ENCODE measurements at places on chromosomes 2 and 18.

GRCh38 chr18:12606592-12607315 is 51.2 kb downstream of the SPIRE1 start:
- DNase-seq = no peak

GRCh38 chr2:191166756-191167445 is 16.1 kb upstream of the STAT4 start:
- DNase-seq = no peak

DNA sequence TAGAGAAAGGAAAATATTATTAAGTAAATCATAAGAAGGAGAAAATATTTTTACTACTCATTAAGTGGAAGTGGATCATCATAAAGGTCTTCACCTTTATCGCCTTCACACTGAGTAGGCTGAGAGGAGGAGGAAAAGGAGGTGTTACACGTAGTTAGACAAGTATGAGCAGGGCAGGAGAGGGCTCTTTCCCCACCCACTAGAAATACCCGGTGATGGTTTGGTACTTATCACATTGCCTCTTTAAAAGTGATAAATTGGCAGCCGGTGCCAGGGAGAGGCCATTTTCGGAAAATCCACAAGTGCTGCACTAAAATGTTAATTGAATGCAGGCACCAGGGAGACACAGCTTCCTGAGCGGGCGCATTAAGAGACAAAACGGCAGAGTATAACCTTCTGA is 598.7 kb upstream of the SOX11 start:
- DNase-seq = no peak

DNA sequence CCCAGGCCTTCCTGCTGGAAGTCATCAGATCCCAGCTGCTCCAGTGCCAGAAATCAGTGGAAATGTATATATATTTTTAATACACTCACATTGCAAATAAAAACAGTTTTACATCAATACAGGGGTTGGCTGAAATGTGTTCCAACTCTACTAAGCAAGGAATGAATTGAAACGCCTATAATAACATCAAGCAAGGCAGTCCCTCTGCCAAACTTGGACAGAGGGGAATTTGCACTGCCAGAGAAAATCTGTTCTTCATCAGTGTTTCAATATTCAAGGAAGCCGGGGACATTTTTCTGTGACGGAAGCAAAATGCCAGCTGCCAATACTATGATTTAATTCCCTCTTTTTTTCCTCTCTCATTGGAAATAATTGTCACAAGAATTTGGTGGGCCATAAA is 335.3 kb downstream of the TNS1 start:
- no peak for DNase-seq

DNA sequence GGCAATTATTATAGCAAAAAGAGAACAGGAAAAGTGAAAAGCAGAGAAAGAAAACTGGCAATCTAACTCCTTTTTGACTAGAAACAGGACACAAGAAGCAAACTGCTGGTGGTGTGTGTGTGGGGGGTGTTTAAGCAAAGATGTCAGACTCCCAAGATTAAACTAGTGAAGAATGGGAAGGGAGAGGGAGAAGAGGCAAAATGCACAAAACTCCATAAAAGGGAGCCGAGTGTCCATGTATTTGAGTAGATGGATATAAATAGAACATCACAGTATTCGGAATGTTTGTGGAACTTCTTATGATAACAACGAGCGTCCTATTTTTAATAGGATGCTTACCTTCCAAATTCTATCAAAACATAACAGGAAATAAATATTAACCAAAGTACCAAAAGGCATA is 179.8 kb upstream of the TRIB2 start:
- DNase-seq = no peak

- DNase-seq = no peak
Observed at GRCh38 chr2:108124736-108125495, 114.9 kb upstream of the SULT1C3 start.

GRCh38 chr2:136238286-136239078 is 120.5 kb upstream of the CXCR4 start:
- no peak for DNase-seq

GRCh38 chr2:61905372-61906185 is at the start of gene COMMD1:
Gene COMMD1, plus strand, starts transcription at chr2:61905674. Its CDS starts 5 bp downstream, at chr2:61905679.
- peak; percentile 23 for DNase-seq

GRCh38 chr2:99317161-99317872 is 16.3 kb upstream of the LYG1 start:
- no peak for DNase-seq

- DNase-seq = no peak
Observed at GRCh38 chr2:102619414-102620319, at the start of gene SLC9A2. Gene SLC9A2, plus strand, starts transcription at chr2:102619553. Its CDS starts 296 bp downstream, at chr2:102619849.

DNA sequence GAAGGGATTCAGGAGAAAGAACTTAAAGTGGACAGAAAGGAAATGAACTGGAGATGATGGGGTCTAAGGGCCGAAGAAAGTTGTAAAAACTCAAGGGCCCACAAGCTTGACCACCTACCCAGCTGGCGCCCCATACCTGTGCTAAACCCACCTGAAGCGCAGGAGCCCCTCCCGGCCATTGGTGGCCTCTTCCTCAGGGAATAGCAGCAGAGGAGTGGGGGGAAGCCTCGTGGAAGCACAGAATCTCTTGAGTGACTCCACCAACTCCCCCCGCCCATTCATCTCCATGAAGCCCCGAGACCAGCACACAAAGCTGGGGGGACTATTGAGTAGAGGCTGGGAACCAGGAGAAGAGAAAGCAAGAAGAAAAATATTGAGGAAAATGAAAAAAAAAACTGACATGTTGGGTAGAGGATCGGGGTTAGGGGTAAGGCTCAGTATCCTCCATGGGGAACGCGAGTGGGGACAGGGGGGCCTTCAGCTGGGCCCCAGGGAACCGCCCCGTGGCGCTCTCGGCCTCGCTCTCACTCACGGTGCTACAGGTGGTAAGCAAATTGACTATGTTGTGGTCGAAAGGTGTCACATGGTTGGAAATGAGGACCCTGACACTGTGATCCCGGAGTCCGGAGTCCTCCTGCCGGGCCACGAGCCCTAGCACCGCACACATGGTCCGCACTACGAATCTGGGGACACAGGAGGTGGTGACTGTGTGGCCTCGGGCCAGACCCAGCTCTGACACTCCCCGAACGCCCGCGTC is 728 bp downstream of the AUP1 start:
- DNase-seq = no peak
